ENCODE measurements at places on chromosomes 13 and 19.

DNA sequence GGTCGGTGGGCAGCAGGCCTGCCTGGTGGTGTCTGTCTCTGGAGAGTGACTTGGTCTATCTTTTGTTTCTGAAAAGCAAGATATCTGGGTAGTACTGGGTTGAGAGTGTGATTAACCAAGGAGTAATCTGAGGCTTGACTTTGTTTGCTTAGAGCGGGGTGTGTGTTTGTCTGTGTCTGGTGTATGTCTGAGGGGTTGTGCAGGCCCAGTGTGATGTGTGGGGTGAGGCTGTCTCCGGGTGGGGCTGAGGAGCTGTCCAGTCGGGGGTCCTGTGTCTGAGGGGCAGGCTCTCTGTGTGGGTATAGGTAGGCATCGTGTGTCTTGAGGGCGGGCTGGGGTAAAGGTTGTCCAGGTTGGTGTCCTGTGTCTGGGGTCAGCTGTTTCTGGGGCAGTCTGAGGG, 11.1 kb upstream of the TIMM50 start:
- no peak for DNase-seq

DNA sequence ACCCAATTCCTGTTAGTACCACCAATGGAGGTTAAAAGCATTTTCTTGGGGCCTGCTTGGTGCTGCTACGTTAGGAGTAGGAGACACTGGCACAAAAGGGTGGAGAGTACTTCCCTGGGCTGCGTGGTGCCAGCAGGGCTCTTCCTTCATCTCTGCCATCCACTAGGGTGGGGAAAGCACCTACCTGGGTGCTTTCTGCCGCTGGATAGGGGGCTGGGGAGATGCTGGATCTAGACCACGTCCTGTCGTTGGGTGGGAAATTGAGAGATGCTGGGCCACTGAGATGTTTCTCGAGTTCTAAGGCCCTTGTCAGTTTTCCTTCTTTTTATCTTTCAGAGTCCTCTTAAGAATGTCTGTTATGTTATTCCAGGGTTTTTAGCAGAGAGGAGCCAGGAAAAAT, 6.7 kb upstream of the FCGBP start:
- DNase-seq, result no peak

- peak; percentile 4 for DNase-seq
Observed at GRCh38 chr13:73833325-73834070, 300.7 kb downstream of the KLF12 start.

DNA sequence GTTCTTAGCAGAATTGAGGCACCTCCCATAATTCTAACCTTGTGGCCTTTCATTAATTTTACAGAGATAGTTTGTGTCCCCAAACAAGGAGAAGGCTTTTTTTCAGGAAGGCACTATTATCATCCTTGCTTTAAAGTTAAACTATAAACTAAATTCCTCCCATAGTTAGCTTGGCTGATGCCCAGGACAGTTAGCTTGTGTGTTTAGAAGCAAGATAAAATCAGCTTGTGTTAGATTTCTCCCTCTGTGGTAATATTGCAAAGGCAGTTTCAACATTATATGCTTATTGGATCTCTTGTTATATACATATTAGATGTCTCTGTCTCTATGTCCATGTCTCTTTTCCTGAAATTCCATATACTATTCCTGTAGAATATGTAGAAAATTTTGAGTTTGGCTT, 342.7 kb downstream of the TBC1D4 start:
- no peak for DNase-seq

GRCh38 chr19:35040826-35041547, 534 bp upstream of the HPN start:
- DNase-seq, result no peak

DNA sequence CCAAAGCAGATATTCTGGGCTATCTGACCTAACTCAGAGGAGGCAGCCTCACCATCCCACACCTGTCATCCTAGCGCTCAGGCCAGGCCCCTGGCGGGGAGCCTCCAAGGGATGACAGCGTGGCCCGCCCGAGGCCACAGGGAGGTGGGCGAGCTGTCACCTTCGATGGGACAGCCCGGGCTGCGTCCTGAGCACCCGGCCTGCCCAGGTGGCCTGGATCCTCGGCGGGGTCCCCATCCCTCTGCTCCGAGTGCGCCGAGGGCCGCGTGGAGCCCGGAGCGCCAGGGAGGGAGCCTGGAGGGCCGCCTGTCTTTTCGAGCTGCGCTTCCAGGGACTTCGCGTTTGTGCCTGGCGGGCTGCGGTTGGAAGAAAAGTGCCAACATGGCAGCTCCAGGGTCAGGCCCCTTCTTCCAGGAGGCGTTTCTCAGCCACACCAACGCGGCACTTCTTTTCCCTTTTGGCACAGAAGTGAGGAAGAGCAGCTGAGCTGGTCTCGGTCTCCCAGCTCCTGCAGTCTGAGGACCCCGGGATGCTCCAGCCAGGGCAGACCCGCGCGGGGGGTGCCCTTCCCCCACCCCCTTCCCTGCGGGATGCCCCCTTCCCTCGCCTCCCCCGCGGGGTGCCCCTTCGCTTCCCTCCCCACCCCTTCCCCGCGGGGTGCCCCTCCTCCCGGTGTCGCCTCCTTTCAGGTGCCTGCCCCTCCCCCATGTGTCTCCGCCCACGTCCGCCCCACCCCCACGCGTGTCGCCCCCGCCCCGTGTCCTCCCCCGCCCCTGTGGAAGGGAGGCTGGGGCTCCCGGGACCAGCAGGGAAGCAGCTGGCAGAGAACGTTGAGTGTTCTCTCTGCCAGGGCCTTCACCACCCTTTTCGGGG, 42.3 kb downstream of the GJA3 start:
- DNase-seq, result peak; percentile 43

- DNase-seq, result no peak
Observed at GRCh38 chr19:18987456-18987855, 45.9 kb downstream of the SUGP2 start.

DNA sequence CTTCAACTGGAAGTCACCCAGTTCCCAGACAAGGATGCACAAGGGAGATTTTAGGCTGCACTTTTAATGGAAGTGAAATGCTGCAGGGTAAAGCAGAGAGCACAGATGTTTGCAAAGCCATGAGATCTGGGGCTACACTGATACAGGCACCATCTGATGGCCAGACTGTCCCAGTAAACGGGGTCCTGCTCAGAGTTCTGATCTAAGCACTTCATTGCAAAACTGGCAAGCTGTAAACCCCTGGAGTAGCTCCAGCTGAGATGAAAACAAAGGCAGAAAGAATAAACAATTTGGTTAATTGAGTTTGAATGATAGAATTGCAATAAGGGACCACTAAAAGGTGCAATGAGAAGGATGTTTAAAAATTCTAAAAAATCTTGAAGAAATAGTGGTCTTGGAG, 197.1 kb downstream of the OXGR1 start:
- DNase-seq, result no peak

- DNase-seq, result no peak
Observed at GRCh38 chr13:25677956-25678355, 306.2 kb downstream of the ATP8A2 start.

DNA sequence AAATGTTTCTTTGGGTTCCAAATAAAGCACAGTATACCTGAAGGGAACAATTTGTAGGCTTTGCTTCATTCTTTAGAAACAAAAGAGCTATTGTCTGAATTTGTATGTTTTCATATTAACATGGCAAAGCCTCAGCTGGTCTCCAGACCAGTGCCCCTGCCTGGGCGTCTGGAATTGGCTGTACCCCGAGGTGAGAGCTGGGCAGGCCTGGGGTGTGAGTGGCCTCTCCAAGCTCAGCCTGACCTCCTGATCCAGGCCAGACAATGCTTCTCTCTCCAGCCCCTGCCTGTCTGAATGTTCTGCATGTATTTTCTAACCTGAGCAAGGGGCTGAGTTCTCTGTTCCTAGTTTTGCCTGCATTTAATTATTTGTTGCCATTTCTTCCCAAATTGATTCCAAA, 66.3 kb upstream of the MCF2L start:
- no peak for DNase-seq

GRCh38 chr13:26964278-26965250, 204.0 kb upstream of the GPR12 start:
- no peak for DNase-seq

DNA sequence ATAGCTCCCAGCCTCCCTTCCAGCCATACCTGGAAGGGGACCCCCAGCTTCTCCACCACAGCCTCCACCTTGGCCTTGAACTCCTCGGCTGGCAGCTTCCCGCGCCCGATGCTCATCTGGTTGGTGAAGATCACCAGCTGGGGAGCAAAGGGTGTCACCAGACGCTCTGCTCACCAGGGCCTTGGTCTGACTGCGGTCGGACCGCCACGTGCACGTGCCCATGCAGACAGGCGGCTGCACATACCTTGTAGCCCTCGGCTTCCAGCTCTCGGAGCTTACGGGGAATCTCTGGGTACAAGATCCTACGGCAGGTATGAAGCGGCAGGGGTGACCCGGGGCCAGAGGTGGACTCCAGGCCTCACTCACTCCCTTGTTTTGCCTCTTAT, 3.4 kb downstream of the PNKP start:
- no peak for DNase-seq

DNA sequence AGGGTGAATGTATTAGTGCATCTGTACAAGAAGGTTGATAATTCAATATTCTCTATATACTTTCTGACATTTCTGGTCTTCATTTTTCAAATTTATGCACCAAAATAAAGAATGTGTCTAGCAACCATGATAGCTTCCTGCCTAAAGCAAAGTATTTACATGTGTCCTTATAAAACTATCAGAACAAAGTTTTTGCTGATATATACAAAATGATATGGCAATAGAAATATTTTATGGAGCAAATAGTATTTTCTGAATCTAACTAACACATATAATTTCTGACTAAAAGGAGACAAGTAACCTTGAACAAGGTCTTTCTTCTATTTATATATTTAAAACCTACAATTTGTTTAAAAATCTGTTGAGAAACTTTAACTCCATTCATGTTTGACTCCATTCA, 184.9 kb downstream of the DIAPH3 start:
- no peak for DNase-seq

GRCh38 chr13:75643693-75644092, 7.6 kb downstream of the LMO7 start:
- no peak for DNase-seq

- DNase-seq, result peak; percentile 87
Observed at GRCh38 chr19:49761625-49762311, 1.3 kb downstream of the TSKS start.

DNA sequence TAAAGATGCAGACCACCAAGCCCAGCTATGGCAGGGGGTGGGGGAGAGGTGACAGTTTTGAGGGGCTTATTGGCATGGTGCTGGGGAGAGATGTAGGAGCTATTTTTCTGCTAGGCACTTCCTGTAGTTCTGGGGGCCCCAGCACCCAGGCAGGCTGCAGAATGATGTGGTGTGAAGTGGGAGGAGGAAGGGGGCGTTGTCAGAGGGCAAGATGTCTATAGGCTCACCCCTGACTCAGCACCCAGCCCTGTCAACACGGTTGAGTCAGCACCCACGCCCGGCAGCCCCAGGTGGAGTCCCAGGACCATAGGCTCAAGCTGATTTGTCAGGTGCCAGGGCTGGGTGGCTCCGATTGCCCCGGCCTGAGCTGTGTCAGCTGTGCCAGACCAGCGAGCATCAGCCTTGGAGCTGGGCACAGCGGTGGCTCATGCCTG, 5.8 kb downstream of the KLF2 start:
- DNase-seq, result peak; percentile 87

DNA sequence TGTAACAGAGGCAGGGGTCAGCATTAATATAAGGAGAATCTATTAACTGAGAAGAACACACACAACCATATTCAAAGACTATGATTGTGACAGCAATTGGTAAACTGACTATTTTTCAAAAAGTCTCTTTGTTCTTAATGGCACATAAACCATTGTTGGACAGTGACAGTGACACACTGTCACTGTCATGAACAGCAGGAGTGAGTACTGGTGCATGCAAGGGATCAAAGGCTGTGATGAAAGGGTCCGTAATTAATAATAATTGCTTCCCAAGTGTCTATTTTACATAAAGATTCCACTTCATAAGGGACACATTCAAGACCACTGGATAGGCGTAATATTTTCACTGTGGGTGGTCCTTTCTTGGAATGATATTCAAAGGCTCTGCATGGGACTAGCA, 50.7 kb downstream of the LHFPL6 start:
- no peak for DNase-seq

GRCh38 chr19:1210227-1210538, 4.6 kb downstream of the STK11 start:
- DNase-seq, result no peak

DNA sequence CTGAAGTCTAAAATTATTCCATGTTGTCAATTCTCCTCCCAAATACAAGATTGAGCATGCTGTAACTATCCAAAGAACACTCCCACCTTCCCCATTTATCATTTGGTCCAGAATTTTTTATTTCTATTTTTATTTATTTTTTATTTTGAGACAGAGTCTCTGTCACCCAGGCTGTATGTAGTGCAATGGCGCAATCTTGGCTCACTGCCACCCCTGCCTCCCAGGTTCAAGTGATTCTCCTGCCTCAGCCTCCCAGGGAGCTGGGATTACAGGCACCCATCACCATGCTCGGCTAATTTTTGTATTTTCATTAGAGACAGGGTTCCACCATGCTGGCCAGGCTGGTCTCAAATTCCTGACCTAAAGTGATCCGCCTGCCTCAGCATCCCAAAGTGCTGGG, 306.8 kb downstream of the KLF12 start:
- no peak for DNase-seq

GRCh38 chr19:37551129-37551993, 43.2 kb downstream of the ZNF571 start:
- peak; percentile 72 for DNase-seq

GRCh38 chr19:29042450-29042849, 170.5 kb downstream of the UQCRFS1 start:
- no peak for DNase-seq

DNA sequence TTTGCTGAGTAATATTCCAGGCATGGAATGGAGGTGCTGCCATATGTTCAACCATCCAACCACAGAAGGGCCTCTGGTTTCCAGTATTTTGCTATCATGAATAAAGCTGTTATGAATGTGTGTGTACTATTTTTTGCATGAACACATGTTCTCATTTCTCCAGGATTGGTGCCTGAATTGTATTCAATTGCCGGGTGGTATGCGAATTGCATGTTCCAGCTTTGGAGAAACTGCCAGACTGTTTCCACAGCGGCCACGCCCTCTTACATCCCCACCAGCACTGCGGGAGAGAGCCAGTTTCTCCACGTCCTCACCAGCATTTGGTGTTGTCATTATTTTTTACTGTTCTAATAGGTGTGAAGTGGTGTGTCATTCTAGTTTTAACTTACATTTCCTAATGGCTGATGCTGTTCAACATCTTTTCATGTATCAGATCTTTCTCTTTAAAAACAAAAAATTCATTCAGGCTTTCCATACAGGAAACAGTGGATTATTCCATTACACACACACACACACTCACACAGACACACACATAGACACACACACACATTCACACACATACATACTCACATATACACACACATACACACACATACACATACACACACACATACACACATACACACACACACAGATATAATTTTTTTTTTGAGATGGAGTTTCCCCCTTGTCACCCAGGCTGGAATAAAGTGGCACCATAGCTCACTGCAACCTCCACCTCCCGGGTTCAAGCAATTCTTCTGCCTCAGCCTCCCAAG, 154.1 kb downstream of the PTPRS start:
- peak; percentile 88 for DNase-seq
